Activated T-cell treated with anti-CD3 and anti-CD28 coated beads for 24 hours (primary cell): ENCODE measurements at places on chromosomes 12 and 14.

DNA sequence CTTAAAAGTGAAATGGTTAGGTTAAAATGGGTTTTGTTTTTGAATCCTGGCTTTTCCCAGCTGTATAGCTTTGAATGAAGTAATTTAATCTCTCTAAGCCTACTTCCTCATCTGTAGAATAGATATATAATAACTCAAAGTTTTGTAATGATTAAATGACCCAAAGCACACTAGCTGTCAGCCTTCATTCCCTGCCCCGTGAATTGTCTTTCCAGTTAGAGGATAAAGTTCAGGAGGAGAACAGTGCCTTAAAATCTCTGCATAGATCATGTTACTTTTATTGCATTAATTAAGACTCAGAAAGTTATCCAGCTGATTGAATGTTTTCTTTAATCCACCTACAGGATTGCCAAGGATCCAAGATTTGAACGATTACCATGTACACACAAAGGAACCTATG, 19.4 kb downstream of the FCF1 start:
- no peak for DNase-seq

DNA sequence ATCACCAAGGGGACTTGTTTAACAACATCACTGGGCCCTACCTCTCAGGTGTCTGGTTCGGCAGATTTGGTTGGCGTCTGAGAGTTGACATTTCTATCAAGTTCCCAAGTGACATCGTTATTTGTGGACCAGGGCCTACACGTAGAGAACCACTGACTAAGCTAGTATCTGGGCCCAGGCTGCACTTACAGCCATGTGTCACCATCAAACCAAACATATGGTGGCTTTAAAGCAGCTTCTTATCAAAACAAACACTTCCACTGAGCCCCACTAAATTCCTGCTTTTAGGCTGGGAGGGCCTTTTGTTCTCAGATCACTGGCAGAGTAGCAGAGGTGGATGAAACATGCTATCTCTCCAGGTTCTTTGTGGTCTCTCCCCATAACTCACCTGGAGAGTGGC, 220.5 kb downstream of the PELI2 start:
- no peak for DNase-seq

GRCh38 chr14:89206389-89207031, 210.5 kb downstream of the FOXN3 start:
- DNase-seq = no peak

DNA sequence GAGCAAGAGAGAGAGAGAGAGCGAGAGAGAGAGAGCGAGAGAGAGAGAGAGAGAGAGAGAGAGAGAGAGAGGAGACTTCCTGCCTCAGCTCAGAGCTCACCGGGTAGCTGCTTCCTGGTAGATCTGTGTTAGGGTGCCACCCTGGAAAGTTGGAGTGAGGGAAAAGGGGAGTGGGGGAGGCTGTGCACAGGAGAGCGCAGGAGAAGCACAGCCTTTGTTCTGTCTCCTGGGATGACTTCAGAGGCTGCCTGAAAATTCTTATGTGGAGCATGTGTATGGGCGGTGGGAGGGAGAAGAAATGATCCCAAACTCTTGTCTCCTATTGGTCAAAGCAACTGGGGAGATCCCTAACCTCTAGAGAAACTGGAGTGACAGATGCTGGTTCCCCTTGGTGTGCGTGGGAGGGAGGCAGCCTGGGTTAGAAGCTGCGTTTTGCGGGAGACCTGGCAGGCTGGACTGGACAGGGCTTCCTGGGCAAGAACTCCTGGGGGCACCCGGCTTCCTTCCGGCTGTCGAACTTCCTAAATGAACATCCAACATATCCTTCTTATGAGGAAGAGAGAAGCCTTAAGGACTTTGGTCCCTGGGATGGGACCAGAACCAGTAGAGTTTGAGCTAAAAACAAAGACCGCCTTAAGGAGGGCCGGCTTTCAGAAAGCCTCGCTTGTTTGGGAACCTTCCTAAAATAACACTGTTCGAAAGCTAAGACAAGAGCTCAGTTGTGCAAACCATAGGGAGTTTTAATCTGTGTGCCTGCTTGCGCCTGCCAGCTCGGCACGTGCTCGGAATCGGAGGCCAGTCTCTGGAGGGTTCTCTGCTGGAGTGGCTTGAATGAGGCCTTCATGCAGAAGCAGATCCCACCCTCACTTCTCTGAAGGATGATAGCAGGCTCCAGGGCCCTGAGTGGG, 30.4 kb upstream of the BEGAIN start:
- DNase-seq = no peak

- DNase-seq = no peak
These were observed 468.3 kb downstream of the AACS start for GRCh38 chr12:125533434-125534029.

GRCh38 chr14:79483477-79484388, 727.6 kb downstream of the DIO2 start:
- DNase-seq = no peak

- no peak for DNase-seq
These were observed 15.0 kb upstream of the TMEM30B start for GRCh38 chr14:61296151-61296550.

- no peak for DNase-seq
These were observed 27.2 kb upstream of the MDM2 start for GRCh38 chr12:68780731-68781130.

DNA sequence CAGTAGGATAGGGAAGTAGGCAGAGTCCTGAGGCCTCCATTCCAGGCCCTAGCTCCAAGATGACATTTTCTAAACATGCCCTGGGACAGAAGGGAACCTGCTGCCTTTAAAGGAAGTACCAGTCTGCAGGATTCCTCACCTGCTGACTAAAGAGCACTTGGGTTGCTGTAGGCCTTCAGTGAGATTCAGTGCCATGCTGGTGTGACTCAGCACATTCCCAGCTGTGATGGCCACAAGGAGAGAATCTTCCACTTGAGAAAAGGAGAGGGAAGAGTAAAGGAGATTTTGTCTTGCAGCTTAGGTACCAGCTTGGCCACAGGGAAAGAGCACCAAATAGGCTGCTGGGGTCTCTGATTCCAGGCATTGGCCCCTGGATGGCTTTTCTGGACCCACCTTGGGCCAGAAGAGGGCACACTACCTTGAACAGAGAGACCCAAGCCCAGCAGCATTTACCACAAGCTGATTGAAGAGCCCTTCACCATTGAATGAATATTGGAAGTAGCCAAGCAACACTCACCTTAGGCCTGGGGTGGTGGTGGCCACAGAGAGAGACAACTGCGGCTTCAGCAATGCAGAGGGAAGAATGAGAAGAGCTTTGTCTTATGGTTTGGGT, 498.3 kb downstream of the KCNH5 start:
- DNase-seq = no peak

GRCh38 chr12:20128928-20129327, 239.4 kb upstream of the PDE3A start:
- no peak for DNase-seq

DNA sequence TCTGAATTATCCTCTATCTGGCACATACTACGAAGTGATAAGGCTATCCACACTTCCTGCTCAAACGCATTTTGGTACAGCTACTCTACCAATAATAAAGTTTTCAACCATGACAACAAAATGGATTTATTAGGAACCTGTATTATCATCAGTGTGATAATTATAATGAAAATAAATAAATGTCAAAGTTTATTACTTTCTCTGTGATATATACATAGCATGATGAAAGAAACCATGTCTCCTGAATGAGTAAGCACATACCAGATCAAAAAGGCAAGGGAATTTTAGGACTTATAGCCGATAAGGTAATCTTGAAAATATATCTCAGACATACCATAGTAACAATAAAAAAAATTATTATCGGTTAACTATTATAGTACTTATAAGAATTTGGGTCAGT, 61.1 kb downstream of the CPNE8 start:
- no peak for DNase-seq

- DNase-seq = no peak
These were observed 4.0 kb upstream of the MAX start for GRCh38 chr14:65106316-65106715.

DNA sequence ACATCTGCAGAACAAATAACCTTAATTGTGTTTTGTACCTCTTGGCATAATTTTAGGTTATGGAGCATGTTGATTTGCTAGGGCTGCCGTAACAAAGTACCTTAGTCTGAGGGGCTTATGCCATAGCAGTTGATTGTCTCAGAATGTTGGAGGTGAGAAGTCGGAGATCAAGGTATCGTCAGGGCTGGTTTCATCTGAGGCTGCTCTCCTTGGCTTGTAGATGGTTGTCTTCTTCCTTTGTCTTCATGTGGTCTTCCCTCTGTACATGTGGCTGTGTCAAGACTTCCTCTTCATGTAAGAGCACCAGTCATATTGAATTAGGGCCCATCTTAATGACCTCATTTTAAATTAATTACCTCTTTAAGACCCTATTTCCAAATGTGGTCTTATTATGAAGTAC, 64.4 kb upstream of the PTHLH start:
- no peak for DNase-seq

DNA sequence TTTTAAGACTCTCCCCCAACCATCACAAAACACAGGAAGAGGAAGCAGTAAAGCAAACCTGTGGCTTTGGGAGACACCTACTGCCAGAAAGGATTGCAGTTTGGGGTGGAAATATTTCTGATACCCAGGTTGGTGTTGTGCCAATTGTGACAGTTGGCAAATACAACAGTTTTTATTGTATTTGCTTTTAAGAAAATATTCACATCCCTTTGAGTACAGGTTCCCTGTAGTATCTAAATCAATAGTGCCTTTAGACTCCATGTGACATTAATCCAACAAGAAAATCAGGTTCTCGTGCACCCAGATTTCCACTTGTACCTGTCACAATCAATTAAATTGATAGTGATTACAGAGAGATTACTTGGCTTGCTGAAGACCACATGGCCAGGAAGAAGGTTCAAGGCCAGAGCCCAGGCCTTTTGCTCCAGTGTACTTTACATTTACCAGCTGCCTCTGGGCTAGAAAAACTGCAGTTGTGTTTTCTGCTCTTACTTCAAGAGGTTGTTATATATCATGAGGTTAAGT, 361.2 kb downstream of the ATP23 start:
- no peak for DNase-seq

GRCh38 chr14:64465191-64465822, at the start of gene AKAP5:
AKAP5 (plus strand) TSS chr14:64465499; CDS start chr14:64468395, 2,896 bp downstream.
- DNase-seq = peak; percentile 41

DNA sequence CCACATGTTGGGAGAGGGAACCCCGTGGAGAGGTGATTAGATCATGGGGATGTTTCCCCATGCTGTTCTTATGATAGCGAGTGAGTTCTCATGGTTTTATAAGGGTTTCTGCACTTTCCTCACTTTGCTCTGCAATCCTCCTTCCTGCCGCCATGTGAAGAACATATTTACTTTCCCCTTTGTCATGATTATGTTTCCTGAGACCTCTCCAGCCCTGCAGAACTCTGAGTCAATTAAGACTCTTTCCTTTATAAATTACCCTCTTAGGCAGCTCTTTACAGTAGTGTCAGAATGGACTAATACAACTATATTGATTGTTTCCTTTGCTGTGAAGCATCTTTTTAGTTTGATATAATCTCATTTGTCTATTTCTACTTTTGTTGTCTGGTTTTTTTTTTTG, 13.1 kb upstream of the RASSF9 start:
- DNase-seq = no peak

DNA sequence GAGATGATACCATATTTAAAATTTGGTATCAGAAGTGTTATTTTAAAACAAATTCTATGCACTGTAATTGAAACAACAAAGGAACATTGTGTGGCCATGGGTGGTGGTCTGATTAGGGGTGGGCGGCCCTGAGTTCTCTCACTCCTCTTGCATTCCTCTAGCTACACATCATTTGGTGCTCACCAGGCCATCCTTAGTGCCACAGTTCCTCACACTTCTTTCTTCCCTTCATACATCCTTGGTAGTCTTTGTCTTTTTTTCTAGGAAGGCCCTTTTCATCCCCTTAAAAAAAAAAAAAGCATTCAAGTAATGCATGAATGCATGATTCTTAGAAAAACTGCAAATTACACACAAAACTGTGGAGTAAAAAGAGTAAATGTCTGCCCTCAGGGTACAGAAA, 2.4 kb upstream of the MANSC4 start:
- no peak for DNase-seq

DNA sequence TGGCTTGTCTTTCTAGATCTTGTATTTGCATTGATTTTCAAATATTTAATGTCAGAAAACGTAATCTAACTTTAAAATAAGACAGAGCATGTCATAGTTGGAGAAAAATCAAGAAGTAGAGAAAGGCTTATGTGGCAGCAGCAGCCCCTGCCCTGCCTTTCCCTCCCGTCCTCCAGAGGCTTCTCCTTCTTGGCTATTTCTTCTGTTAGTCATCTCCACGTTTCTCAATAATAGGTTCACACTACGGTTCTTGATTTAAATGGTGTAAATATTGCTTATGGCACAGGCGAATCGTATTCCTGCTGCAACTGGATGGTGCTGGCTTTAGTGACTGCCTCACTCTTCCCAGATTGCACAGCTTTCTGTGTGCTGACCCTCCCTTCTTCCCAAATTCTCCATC, 42.8 kb downstream of the SLC8B1 start:
- no peak for DNase-seq

GRCh38 chr12:92028441-92028709, 117.3 kb downstream of the BTG1 start:
- no peak for DNase-seq

DNA sequence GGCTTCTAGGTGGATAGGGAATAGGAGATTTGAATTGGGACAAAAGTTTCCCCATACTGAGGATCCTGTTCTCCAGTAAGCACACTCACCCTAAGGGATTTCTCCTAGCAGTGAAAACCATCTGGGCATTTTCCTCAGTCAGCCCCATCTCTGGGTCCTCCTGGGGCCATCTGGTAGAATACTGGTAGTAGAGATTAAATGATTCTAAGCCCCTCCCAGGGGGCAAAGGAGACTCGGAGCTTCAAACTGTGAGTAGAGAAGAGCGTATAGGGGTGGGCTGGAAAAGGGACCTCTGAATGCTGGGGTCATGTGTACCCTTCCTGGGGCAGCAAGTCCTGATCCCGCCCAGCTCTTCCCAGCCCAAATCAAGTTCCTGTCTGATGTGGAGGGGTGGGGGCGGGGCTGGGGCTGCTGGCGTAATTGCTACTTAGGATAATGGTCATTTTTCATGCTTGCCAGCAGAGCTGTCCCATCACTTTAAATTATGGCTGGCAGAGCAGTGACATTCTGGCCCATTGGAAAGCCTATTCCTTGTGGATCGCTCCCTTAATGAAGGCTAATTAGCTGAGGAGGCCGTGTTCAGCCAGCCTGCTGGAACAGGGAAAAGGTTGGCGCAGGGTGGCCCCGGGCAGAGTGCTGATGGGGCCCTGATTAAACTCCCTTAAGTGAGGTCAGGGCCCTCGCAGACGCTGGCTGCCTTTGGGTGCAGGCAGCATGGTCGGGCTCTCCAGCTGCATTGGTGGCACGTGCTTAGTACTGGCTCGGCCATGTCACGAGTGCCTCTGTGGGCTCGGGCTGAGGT, 127.8 kb downstream of the TSPAN9 start:
- no peak for DNase-seq

- DNase-seq = peak; percentile 23
These were observed 210.2 kb downstream of the PTPRO start for GRCh38 chr12:15532364-15532977.

- DNase-seq = peak; percentile 2
These were observed 376.9 kb downstream of the GALC start for GRCh38 chr14:87615822-87616679.
